ENCODE measurements at places on chromosomes 2 and 18. TPM values are rescaled to one million over a fixed set of nuclear protein-coding genes. Genes with fewer than 3 reads are reported as not detected.

- no peak for DNase-seq
These were observed 528.4 kb upstream of the SYT4 start for GRCh38 chr18:43805646-43806194.

DNA sequence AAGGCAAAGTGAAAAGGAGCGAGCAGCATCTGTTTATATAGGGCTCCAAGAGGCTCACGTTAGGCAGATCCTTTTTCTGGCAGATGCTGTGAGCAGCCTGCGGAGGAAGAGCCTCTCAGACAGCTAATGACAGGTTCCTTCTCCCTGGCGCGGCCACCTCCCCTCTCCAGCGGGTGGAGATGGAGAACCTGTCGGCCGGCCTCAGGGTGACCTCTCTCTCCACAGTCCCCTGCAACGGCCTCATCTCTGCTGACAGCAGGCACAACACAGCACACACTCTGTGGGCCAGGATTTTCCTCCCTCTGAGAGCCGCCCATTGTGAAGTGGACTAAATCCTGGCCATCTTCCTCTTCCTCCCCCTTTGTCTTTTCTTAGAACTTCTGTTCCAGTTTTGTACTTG lies 119.8 kb downstream of the PRKCE start:
- DNase-seq: peak; percentile 80

DNA sequence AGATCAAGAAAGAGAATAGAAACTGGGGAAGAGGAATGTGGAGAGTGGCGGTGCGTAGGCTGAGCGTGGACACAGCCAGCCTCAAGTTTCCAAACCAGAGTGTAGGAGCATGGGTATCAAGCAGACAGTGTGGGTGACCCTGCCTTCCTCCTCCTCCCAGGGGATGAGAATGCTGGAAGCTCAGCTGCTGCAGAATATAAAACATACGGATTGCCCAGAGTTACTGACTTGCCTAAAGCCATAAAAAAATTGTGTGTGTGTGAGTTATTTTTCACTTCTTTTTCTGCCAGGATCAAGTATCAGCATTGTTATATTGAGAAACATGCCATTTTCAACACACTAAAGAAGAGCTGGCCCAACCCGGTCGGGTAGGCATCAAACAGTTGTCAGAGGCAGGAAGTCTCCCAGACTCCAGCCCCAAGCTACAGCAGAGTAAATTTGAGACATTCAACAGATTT lies 333.3 kb upstream of the ACVR2A start:
- peak; percentile 23 for DNase-seq

- peak; percentile 96 for DNase-seq
These were observed 285.1 kb downstream of the SLC4A3 start for GRCh38 chr2:219912491-219912921.

- DNase-seq: no peak
These were observed 15.8 kb downstream of the TMEM131 start for GRCh38 chr2:97979904-97980303.

GRCh38 chr2:212495046-212495445 lies 43.6 kb downstream of the ERBB4 start:
- no peak for DNase-seq

DNA sequence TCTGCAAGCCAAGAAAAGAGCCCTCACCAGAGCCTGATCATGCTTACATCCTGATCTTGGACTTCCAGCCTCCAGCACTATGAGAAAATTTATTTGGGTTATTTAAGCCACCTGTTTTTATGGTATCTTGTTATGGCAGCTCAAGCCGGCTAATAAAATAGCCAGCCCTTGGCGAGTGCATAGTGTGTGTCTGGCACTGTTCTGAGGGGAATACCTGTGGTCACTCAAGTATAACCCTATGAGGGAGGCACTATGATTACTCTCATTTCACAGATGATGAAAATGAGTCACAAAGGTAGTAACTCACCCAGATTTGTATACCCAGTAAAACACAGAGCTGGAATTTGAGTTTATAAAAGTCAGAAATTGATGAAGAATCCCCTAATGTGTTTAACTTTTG lies 556.9 kb upstream of the SETBP1 start:
- no peak for DNase-seq

DNA sequence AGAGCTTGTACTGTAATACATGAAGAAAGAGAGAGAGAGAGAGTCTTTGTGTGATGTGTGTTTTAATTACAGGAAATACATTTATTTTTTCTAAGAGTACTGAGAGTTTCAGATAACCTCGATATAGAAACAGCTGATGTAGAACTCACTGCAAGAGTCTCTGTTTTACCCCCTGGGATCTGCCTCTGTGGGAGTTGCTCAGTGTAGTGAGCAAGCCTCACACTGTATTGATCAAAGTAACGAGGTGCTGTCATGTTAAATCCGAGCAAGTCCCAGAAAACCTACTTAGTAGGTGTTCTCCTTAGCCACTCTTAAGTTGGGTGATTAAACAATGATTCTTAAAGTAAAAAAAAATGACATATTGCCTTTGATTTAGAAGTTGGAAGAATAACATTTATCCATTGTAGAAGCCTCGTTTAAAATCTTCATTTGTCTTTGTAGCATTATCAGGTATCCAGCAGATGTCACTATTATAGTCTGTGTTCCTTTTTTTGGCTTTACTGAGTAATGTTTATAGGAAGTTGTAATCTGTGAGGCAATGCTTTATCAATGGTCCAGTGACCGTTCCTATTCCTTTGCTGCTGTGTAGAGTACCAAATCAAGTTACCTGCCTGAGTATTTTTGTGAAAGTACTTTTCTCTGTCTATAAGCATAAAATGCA lies 219.0 kb downstream of the MYO3B start:
- no peak for DNase-seq

DNA sequence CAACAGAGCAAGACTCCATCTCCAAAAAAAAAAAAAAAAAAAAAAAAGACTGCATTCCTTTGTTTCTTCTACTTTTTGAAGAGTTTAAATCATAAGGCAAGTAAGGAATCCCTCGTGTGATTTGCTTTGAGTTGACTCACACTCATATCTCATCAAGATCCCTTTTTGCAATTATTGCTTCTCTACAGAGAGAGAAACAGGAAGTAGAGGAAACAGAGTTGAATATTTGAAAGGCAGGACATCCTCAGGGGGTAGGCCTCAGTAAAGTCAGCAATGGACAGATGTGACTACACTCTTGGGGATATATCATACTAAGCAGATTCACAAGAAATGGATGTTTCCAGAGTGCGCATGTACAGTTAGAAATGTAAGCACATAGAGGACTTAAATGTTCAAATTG lies 11.2 kb upstream of the EFR3B start:
- DNase-seq: peak; percentile 20

DNA sequence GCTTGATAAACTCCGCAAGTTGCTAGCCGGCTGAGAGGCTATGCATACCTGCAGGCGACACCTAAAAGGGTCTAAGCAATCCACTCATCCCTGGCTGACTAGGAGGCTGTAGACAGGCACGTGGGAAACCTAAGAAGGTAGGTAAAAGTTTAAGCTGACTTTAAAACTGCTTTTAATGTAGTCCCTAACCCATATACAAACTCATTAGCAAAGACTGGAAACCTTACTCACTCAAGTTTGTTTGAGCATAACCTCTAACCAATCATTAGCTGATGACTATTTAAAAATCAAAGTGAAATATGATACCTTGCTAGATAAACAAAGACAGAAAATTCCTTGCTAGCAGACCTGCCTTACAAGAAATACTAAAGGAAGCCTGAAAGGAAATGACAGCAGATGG lies 106.4 kb downstream of the EXOC6B start:
- no peak for DNase-seq

DNA sequence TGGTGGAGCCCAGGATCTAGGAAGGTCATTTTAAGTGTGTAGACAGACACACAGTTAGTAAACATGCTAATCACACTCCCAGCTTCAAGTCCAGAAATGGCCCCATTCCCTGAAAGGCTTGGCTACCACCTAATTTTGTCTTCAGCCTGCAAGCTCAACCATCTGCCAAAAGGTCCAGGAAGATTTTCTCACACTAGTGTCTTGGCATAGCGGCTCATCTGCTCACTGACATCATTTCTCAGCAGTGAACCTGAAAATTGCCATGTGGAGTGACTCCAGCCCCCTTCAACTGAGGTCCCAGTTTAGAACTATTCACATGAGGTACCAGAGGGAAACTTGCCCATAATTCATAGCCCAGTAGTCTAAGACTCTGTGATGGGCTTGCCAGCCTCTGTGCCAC lies 748.9 kb downstream of the LRP1B start:
- no peak for DNase-seq

- peak; percentile 38 for DNase-seq
These were observed 14.3 kb downstream of the DSG2 start for GRCh38 chr18:31512203-31512764.

- no peak for DNase-seq
These were observed 106.8 kb downstream of the BCL11A start for GRCh38 chr2:60446413-60447267.

DNA sequence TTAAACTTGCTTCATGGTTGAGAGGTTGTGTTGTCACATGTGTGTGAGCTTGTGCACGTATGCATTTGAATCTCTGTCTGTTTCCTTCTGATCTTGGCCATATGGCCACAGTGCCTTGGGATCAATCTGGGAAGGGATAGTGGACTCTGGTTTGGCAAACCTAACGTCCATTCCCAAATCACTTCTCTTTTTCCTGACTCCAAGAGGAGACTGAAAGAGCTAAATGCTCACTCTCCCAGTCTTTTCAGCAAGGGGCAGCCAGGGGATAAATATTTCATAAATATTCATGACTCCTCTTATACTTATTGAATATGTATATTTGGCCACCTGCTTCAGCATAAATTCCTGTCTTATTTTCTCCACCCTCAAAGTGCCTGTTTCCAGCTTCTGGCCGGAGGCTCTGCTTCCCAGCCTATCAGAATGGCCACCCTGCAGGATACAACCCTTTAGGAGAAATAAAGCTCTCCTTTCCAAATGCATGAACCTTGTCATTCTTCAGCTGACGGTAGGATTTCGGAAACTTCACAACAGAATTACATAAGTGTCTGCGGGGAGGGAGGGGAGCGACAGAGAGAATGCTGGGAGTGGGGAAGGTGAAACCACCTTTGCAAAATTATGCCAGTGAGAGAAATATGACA lies 112.2 kb upstream of the COPS8 start:
- peak; percentile 91 for DNase-seq

- DNase-seq: no peak
These were observed 44.3 kb upstream of the ZDBF2 start for GRCh38 chr2:206230060-206230762.

- DNase-seq: peak; percentile 42
These were observed 3.5 kb upstream of the SLC9A2 start for GRCh38 chr2:102615620-102616436.

GRCh38 chr2:165074884-165075283 lies 119.6 kb upstream of the SLC38A11 start:
- DNase-seq: no peak

DNA sequence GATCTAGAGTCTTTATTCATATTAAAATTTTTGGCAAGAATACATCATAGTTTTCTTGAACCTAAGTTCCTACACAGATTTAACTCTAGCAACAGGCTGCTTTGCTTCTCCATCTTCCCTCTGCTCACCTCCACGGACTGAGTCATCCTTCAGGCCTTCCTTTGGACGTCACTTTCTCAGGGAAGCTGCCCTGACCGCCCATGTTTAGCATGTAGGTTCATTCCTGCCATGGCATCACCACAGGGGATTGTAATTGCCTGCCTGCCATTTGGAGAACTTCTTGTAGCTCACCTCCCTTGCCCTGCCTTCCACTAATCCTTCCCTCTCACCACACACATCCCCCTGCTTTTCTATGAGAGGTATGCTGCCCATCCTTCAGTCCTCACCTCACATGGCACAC lies 43.9 kb upstream of the B3GNT2 start:
- no peak for DNase-seq

- DNase-seq: no peak
These were observed 166.9 kb upstream of the KLF7 start for GRCh38 chr2:207332480-207333212.

DNA sequence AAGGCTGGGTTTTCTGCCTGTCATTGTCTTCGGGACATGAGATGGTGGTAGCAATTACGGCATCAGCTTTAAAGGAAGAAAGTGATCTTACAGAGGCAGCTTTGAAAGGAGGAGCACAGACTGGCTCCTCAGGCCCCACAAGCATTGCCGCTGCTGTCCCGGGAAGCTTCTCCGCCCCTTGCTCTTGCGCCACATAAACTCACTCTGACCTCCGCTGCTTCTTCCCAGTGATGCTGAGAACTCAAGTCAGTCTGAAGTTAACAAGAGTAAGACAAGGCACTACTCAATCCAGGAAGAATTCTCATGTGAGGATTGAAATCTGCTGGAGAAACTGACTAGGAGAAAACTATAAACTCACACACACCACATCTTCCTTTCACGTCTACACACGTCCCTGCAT lies 112.4 kb upstream of the RIOK3 start:
- no peak for DNase-seq

DNA sequence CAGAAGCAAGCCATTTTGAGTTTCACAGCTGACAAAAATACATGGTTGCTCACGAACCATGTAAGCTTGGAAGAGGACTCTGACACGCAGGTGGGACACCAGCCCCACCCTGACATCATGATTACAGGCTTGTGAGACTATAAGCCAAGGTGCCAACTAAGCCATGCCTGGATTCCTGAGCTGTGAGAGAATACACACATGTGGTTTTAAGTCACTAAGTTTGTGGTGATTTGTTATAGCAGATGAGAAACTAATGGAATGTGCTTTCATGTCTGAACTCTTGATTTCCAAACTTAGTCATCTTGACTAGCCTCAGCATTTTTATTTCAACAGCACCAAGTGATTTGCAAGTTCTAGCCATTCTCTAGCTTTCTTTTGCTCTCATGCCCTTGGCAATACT lies 676.1 kb upstream of the CELF4 start:
- DNase-seq: peak; percentile 1

DNA sequence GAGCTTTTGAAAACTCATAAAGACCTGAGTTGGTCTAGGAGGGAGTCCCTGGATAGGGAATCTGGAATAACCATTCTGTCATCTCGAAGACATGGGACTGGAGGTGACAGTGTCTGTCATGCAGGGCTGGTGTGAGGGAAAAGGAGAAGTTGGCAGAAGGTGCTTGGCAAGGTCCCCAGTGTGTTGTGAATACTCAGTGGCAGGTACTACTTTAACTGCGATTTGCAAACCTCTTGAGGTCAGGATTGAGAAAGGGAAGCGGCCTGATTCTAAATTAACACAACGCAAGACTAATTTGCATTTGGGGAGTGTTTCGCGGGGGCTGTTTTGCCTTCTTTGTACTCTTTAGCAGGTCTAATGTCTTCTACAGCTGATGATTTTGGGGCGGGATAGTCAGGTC lies 77.0 kb upstream of the TMEM200C start:
- DNase-seq: no peak

GRCh38 chr2:177721818-177722567 lies 329.4 kb downstream of the AGPS start:
- no peak for DNase-seq

GRCh38 chr18:64100116-64100922 lies 48.6 kb downstream of the LINC00305 start:
- DNase-seq: no peak

GRCh38 chr2:221120643-221121042 lies 451.5 kb downstream of the EPHA4 start:
- no peak for DNase-seq

- no peak for DNase-seq
These were observed 32.6 kb upstream of the NPC1 start for GRCh38 chr18:23618862-23619387.

The STAMBP gene
- polyA plus RNA-seq: 41.5 TPM

The NEB gene
- polyA plus RNA-seq: 1,087 TPM

The PCARE gene
- 0.27 TPM for polyA plus RNA-seq

The TEKT4 gene
- 0.13 TPM for polyA plus RNA-seq

The GRB14 gene
- 1.4 TPM for polyA plus RNA-seq

The DQX1 gene
- 0.16 TPM for polyA plus RNA-seq

The PRKAG3 gene
- polyA plus RNA-seq: 25.8 TPM

The GALNT5 gene
- 3.3 TPM for polyA plus RNA-seq

The ABCB11 gene
- not detected for polyA plus RNA-seq

The TNFRSF11A gene
- polyA plus RNA-seq: 4.1 TPM

The DAPL1 gene
- polyA plus RNA-seq: 4.1 TPM
